ENCODE measurements at places on chromosomes 3 and 15.

GRCh38 chr3:174810254-174810653 is 48.9 kb upstream of the NAALADL2 start:
- no peak for DNase-seq

- DNase-seq = no peak
Measured at GRCh38 chr15:56460071-56460470, 4.9 kb downstream of the MNS1 start.

GRCh38 chr15:98383571-98383970 is 264.8 kb upstream of the IGF1R start:
- DNase-seq = no peak

DNA sequence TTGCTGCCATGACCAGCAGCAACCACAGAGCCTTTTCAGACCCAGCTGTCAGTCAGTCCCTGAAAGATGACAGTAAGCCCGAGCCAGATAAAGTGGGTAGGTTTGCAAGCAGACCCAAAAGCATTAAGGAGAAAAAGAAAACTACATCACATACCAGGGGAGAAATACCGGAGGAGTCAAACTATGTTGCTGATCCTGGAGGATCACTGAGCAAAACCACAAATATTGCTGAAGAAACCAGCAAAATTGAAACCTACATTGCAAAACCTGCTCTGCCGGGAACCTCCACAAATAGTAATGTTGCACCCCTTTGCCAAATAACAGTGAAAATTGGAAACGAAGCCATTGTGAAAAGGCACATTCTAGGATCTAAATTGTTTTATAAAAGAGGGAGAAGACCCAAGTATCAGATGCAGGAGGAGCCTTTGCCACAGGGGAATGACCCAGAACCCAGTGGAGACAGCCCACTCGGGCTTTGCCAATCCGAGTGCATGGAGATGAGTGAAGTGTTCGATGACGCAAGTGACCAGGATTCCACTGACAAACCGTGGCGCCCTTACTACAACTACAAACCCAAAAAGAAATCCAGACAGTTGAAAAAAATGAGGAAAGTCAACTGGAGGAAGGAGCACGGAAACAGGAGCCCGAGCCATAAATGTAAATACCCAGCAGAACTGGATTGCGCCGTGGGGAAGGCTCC is 42.1 kb upstream of the RASA2 start:
- DNase-seq = no peak

- DNase-seq = no peak
Measured at GRCh38 chr3:121735047-121735696, 14.4 kb downstream of the GOLGB1 start.

GRCh38 chr3:189139611-189139940 is 32.2 kb upstream of the TPRG1 start:
- no peak for DNase-seq

DNA sequence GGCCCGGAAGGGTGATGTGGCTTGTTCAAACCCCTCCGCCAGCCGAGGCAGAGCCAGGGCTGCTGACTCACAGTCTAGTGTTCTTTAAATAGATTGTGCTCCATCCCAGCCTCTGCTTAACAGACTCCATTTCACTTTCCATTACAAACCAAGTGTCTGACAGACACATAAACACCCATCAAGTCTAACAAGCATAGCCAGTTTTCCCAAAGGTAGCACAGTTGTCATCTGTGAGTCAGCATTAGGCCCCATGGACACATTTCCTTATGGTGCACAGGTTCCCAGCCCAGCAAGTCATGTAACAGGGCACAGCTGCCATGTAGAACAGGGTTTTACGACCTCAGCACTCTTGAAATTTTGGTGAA is 109.9 kb upstream of the RAP2B start:
- no peak for DNase-seq

GRCh38 chr15:100236981-100237720 is 104.6 kb downstream of the ADAMTS17 start:
- DNase-seq = no peak

DNA sequence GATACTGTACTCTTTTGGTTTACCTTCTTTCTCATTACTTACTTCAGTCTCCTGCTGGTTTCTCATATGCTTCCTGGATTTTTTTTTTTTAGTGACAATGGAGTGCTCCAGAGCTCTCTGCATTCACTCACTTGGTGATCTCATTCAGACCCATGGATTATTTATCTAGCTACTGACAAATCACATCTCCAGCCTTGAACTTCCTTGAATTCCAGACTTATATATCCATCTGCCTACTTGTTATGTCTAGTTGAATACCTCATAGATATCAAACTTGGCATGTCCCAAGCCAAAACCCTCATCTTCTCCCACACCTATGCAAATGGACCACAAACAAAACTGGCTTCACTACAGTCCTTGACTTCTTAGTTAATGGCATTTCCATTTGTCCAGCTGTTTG is 234.7 kb upstream of the ZPLD1 start:
- DNase-seq = no peak

GRCh38 chr15:76353023-76353577 is 16.5 kb downstream of the ISL2 start:
- DNase-seq = no peak

DNA sequence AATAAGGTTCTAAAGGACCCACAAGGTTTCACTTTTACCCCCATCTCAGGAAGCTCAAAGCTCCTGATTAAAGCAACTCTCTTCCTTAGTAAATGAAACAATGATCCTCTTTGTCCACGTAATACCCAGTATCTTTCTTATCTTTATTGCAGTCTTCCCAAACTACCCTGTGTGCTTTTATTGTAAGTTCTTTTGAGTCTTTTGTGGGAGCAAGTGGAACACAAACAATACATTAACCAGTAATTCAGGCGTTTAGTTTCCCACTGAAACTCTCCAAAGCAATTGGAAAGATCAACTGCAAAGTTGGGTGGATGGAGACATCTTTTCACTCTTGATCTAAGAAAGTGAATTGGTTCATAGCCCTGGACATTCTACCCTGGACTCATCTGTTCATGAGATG is 240.0 kb downstream of the ZNF621 start:
- DNase-seq = no peak

GRCh38 chr3:129985113-129985512 is 10.6 kb downstream of the TRH start:
- DNase-seq = no peak

DNA sequence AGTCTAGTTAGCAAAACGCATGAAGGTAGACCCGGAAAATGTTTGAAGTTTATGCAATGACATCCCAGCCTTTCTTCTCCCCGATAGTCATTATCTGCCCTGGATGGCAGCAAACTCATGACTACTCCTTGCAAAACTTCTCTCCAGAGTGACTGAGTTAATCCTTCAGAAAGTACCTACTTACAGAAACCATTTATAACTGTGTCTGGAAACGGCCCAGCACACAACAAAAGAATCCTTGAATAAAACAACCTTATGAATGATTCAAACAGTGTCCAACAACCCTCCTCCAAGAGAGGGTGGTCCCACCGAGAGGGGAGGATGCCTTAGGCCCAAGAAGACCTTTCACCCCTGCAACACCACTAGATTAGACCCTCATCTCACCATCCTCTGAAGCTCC is 14.2 kb downstream of the ST8SIA2 start:
- no peak for DNase-seq

GRCh38 chr3:30688776-30689641 is 82.6 kb downstream of the TGFBR2 start:
- DNase-seq = no peak

DNA sequence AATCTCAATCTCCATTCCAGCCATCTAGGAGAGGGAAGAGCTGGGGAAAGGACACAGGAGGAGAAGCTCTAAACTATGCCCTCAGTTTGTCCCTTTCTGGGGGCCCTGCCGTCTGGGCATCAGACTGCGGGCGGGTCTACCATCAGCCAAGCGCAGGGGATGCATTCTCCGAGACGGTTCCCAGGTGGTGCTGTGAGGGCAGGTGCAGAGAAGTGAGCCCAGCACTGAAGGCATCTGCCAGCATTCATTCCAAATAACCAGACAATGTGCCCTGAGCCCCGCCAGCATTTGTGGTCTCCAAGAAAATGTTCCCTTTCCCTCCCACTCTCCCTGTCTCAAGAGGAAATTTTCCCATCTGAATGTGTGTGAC is 265.7 kb downstream of the XXYLT1 start:
- no peak for DNase-seq

DNA sequence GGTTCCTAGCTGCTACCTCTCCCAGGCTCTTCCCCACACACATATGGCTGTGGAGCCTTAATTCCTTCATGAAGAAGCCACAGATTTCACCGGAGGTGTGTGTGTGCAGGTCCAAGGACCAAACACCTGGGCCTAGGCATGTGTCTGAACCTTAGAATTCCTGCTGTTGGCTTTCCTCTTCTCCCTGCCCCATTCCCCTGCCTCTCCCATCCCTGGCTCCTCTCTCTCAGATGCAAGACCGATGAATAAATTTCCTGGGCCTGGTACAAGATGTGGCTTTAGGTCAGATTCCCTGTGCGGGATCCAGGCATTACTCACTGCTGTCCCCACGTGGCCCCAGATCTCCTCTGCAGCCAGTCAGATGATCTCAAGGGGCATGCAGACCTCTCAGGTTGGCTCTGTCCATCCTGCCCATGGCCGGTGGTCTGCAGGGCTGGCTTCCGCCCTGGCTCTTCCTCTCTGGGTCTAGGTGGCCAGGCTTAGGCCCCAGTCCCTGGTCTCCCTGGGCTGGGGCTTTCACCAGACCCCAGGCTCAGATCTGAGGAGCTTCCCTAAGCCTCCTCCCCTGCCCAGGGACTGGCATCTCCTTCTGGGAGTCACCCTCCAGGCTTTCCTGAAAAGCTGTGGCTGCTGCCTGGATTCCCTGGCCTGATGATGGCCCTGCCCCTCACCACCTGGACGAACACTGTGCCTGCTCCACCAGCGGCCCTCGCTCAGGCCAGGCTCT is 20.5 kb downstream of the CCR9 start:
- DNase-seq = no peak

DNA sequence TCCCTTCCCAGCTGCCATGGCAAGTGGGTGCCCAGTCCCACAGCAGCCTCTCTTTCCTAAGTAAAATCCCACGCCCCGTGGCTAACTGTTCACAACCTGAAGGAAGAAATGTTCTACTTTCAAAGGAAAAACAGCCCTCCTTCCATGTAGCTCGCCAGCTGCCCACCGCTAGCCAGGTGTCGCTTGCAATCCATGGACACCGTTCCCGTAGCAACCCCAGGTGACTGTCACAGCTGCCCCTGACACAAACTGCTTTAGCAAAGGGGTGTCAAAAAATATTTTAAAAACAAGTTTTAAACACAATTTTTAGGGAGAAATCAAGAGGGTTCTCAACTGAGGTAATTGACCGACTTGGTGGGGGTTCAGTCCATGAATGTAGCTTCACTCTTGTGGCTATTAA is 21.0 kb upstream of the CGNL1 start:
- DNase-seq = no peak

- no peak for DNase-seq
Measured at GRCh38 chr3:39029556-39029955, 22.2 kb downstream of the SCN11A start.

- DNase-seq = no peak
Measured at GRCh38 chr3:23880703-23881339, 36.0 kb downstream of the NKIRAS1 start.

- no peak for DNase-seq
Measured at GRCh38 chr3:56622381-56622780, 60.7 kb downstream of the TASOR start.

GRCh38 chr3:161552984-161553560 is 56.5 kb downstream of the OTOL1 start:
- DNase-seq = no peak

DNA sequence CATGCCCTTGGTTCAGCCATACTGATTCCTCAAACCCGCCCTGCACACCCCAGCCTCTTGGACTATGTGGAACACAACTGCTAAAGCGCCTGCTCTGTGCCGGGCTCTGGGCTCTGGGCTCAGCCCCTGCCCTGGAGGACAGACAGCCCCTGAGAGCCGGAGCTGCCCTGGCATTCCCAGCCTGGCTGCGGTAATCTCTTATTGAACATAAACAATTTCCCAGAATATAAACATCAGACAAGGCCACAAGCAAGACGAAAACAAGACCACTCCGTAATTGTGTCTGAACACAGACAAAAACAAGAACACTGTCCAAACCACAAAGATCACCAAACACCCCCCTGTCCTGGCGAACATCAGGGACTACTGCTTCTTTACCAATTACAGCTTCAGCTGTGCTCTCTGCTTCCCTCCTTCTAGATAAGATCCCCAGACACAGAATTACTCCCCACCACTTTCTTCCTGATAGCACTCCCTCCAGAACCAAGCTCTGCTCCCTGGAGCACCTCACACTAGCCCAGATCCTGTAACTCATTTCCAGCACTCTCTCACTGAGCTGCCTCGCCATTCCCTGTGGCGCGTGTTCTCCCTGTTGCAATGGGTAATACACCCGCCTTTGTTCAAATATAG is 57.1 kb upstream of the TLE3 start:
- no peak for DNase-seq

- no peak for DNase-seq
Measured at GRCh38 chr3:31057891-31058290, 163.4 kb upstream of the GADL1 start.

- DNase-seq = no peak
Measured at GRCh38 chr3:149401926-149402310, 24.5 kb upstream of the TM4SF1 start.

DNA sequence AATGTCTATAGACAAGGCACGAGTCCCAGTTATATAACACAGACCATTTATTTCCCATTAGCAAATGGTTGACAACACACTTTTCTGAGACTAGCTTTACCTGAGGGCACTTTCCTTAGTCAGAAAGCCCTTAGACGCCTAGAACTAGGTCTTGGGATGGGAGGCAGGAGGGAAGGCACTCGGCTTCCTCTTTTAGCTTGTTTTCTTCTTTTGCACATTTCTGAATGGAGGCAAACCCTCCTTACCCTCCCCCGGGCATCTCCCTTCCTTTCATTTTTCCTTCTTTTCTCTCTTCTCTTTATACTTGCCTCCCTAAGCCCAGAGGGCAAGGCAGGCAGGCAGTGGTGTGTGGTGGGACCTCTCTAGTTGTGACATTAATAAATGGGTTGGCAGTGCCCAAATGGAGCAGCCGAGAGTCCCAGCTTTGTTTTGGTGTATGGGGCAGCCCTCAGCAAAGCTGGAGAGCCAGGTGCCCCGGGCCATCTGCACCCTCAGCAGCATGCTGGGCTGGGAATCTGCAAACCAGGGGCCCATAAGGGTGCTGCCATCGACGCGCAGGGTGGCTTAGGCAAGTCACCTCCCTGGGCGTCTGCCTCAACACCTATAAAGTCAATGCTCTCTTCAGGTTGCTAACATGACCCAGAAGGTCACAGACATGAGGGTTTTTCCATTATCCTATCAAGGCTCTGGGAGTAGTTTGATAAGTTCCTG is 21.1 kb upstream of the BCL2L10 start:
- no peak for DNase-seq

DNA sequence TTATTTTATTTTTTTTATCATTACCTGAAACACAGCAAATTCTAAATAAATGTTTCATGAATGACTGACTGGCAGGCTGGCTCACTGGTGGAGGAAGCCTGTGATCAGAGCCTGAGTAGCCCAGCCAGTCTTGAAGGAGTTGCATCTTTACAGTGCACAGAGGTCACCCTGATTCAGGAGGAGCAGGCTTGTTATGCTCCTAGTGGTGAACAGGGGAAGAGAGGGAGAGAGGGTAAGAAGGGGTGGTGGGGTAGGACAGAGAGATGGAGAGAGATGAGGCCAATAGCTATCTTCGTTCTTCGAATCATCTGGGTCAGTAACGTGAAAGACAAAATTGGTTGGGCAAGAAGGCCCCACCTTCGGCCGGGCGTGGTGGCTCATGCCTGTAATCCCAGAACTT is 202.6 kb upstream of the MCTP2 start:
- no peak for DNase-seq

All from frontal cortex (tissue), 4 donors.